Cerebellum (tissue), 4 donors: ENCODE measurements at places on chromosomes 3 and 15.
A peak's percentile ranks its signal among the peaks of the same experiment; 100 is the strongest.

GRCh38 chr3:191235331-191236314, 36.6 kb downstream of the OSTN start:
- DNase-seq, result no peak

DNA sequence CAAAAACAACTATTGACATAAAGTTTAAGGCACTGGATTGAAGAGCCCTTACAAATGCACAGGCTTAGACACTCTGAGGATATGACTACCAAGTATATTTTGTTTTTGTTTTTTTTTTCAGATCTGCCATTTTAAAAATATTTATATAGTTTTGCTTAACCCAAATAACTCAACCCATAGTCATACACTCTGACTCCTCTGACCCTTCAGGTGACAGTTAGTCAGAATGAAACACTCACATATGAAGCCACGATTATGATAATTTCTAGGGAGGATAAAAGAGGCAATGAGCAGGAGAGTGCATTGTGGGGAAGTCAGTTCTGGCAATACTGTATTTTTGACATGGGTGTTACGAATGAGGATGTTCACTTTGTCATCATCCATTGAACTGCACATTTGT, 774.7 kb downstream of the MECOM start:
- no peak for DNase-seq

GRCh38 chr3:25897019-25897418, 107.1 kb downstream of the OXSM start:
- no peak for DNase-seq

GRCh38 chr15:83764201-83764838, 110.4 kb downstream of the ADAMTSL3 start:
- DNase-seq, result peak; percentile 9

- DNase-seq, result peak; percentile 47
Measured at GRCh38 chr15:52180196-52180835, 10.9 kb downstream of the GNB5 start.

- no peak for DNase-seq
Measured at GRCh38 chr3:180983136-180983535, 6.4 kb downstream of the DNAJC19 start.

DNA sequence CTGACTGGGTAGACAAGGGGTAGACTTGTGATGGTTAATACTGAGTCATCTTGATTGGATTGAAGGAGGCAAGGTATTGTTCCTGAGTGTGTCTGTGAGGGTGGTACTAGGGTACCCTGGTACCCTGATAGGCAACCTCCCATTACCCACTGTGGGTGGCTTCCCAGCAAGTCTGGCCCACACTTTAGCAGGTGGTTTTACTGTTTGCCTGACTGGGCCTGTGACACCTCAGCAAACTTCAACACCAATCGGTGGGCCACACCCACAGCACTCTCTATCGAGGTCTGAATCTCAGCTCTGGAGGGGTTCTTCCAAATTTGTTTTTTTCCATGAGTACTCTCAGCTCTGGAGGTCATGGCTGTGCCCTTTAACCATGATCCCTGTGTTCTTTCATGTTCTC, 24.6 kb upstream of the SH3GL3 start:
- no peak for DNase-seq
